Activated T-cell treated with anti-CD3 and anti-CD28 coated beads for 1 hour (primary cell): ENCODE measurements at places on chromosomes 5 and 9.

DNA sequence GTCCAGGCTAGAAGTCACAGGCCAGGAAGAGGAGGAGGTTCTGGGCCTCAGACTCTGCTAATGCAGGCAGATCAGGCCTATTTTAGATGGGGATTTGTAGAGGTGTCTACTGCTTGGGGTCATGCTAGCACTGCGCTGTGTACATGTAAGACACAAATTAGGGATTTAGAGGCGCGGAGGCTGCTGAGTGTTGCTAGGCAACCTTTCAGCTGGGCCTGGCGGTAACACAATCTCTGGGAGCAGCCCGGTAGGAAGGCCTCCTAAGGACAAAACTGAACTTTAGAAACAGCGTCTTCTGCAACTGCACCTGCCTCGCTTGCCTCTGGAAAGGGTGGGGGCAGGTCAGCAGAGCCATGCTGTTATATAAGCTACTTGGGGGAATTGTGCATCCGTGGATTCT is 147.9 kb downstream of the MACROH2A1 start:
- DNase-seq, result no peak

DNA sequence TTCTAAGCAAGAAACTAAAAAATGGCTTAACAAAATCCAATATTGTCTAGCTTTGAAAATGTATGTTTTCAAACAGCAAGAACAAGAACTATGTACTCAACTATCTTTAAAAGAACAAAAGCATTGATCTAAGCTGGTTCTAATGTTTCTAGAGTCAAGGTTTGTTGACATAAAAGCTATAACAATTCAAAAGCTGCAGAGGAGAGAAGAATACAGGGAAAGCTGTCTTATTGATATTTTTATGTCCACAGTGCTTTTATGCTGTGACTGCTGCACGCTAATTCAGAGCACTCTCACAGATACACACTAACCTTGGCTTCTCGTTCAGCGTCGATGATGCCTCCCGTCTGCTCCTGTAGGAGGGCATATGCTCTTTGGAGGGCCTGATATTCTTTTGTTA is 129.5 kb upstream of the DPYSL3 start:
- DNase-seq, result no peak

DNA sequence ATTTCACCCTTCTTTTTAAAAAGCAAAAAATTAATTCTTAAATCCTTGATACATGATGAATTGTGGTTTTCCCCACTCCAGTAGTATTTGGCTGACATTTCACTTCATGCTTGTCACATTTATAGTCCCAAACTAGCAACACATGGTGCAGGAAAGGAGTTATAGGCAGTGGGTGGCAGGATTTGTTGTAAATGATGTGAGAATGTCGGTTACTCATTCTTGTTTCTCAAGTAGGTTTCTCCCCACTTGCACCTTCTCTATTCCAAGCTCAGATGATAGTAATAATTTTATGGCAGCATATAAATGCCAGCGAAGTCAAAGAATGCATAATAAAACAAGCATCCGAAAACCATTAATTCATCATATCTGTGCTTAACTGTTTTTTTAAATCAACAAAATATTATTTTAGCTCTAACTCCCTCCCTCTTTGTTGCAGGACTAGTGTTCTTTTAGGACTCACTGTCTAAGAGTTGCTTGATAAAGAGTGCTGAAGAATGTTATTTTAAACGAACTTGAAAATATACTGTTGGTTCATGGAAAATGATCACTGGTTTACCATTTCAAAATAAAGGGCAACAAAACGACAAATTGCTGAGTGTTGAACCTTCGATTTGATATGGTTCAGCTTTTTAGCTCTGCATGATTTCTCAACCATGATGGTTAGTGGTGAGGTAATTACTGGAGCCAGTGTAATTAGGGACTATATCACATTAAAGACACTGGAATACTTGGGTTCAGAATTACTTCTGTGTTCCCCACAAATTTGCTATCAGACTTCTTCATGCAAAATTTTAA is 88.1 kb upstream of the ADAMTSL1 start:
- DNase-seq, result no peak

DNA sequence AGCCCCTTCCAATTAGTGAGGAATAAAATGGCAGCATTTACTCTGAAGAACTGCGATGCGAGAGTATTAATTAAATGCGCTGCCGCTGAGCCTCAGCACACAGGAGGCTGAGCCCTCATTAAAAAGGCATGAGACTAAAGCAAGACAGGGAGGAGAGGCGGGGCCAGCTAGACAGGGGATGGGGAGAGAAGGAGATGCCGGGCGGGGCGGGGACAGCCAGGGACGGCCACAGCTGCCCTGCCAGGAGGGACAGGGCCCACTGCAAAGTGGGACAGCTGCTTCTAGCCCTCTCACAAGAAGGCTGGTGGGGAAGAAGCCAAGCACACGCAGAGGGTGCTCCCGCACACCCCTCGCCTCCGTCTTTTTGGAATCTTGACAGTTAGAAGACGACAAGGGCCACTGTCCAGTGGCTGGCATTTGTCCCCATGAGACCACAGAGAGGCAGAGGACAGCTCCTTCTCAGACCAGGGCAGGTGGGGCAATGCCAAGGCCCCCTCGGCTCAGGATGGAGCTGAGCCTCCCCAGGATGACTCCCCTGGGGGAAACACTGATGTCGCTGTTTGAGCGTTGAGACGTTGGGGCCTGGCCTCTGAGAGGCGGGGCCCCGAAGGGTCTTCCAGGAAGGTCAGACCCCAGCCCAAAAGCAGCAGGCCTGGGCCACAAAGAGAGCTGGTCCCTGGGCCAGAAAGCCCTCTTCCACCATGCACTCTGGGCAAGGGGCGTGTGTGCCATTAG is 26.9 kb downstream of the ADAMTS2 start:
- DNase-seq, result no peak

DNA sequence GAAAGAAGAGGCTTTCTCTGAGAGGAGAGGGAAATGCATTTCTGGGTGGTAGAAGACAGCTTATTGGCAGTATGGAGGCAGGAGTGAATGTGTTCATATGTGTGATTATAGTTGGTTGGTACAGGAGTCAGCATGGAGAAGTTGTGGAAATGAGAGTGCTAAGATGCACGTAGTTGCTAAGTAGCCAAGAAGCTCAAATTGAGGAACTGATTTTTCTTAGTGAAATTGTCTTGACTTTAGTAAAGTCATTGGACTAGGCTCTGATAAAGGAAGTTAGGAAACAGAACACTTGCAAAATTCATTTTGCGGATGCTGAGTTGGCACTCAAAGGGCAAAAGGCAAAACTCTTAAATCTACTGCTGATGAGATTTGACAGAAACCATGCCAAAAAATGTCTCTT is 158.9 kb upstream of the VCAN start:
- no peak for DNase-seq

DNA sequence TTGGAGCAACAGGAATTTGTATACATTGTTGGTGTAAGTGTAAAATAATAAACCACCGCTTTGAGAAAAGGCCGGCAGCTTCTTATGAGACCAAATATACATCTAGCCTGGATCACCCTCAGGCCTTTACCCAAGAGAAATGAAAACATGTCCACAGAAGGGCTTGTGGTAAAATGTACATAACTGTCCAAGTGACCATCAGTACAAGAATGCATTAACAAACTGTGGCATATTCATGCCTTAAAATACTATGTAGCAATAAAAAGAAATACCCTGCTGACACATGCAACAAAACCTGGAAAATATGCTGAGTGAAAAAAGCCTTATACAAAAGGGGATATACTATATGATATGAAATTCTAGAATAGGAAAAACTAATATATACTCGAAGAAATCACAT is 311.9 kb upstream of the TRPC7 start:
- no peak for DNase-seq

- no peak for DNase-seq
These were observed 70.7 kb upstream of the LPAR1 start for GRCh38 chr9:111108946-111109345.

- no peak for DNase-seq
These were observed 216.6 kb downstream of the NR2F1-AS1 start for GRCh38 chr5:93364378-93364777.

DNA sequence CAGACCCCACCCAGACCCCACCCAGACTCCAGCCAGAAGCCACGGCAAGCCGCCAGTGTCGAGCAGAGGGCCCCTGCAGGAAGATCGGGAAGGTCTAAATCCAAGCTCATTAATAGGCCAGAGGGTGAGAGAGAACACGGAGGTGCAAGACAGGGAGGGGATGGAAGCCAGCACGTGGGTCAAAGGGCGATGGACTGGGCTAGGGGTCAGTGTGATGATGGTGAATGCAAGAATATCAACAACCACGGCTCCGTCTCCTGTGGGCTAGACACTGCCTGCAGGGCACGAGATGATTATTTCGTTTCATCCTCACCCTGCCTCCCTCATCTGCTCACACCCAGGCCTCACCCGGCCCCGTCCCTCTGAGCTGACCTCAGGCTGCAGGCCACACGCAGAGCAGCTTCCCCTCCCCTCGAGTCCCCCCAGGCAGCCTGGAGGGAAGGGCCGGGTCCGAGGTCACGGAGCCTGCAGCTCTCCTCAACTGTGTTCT is 122.0 kb downstream of the COL23A1 start:
- DNase-seq, result no peak

DNA sequence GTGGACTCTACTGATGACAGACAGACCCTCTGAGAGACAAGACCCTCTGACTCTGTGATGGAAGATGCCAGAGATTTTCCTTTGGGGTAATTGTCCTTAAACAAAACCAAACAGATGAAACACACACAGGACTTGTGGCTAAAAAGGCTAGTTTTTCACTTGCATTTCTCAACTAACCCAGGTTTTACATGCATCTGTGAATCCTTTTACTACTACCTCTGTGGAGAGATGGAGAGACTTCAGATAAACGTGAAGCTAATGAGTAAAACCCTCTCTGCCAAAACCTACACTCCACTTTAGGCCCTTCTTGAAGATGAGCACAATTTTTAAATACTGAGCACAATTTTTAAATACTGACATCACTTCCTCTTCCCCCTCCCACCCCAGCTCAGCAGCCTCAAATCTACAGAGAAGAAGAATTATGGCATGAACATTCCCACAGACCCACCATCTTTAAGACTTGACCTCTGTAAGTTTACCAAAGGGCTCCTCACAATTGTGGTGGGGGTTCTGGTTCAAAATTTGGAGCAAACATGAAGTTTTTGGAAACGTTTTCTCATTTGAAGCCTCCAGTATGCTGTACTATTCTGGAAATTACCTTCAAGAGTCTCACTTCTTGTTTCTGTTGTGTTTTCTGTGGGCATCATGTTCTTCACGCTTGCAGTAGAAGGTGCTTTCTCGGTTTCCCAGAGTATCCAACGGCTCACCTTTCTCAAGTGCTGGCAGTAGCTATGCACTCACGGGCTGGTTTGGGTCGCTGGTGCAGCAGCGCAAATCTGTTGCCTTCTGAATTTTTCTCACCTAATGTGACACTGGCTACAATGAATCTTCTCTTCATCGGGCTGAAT is 42.7 kb downstream of the ACER2 start:
- no peak for DNase-seq

DNA sequence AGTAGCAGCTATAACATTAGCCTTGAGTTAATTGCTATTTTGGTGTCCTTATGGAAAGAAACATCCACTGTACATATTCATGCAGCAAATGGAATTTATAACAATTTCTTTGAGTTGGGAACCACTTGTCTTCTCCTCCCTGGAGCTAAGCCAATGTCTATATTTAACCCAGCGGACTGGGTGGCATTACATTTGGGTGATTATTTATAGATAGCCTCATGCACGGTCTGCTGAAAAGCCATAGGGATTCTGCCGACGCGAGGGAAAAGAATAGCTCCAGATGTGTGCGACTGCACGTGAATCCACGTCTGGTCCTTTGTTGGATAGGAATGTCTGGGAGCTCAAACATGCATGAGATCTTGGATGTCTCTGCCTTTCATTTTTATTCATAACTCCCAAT is 157.5 kb upstream of the BRINP1 start:
- no peak for DNase-seq

DNA sequence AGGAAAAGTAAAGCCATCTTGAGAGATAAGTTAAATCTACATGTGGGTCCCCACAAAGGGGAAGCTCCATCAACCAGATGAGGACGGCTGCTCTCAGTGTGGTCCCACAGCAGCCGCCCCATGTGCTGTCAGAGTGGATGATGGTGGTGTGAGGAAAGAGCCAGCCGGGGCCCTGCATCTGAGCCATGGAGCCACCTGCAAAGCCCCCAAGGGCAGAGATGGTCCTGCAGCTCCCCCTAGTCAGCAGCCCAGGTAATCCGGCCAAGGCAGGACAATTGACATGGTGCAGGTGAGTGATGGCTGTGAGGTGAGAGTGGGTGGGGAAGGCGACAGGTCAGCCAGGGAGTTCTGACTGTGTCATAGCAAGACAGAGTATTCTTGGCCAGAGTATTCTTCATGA is 458.8 kb downstream of the ICE1 start:
- DNase-seq, result no peak

DNA sequence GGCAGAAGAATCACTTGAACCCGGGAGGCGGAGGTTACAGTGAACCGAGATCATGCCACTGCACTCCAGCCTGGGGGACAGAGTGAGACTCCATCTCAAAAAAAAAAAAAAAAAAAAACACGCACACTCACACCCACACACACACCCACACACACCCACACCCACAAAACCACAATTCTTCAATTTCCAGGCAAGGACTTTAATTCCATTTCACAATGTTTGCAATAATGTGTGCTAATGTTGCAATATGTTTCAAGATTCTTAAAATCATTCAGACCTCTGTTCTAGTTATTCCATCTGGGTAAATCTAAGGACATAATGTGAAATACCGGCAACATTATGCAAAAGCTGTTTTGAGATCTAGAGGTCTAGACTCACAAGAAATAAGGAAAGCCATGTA is 28.3 kb downstream of the CCDC69 start:
- DNase-seq, result no peak

DNA sequence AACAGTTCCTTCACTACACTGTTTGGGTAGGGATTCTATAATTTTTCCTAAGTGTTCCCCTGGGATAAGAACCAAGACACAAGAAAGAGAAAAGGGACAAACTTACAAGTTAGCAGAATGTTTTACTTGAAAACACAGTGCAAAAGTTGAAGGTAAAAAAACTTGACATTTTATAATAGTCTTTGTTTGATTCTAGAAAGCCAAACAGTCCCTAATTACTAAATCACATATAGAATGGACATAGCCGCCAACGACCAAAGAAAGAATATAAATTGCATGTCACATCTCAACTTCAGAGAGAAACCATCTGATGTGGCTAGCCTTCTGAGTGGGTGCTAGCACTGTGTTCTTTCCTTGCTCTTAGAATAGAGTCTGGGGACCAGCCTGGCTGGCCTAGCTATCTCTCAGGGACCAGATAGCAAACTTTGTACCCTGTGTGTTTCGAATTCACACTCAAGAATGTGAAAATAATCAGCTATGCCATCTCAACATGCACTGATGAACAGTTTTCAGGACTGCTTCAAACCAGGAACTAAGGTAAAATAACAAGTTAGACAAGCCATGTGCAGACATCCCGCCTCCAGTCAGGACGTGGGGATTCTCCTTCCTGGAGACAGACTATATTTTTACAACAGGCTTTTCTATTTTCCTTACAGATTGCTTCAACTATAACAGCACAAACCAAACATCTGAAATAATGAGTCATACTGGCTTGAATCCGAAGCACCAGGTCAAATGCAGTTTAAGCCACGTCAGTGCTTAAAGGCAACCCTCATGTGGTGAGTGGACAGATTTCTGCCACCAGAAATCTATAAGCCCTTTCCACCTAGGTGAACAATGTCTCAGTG is 53.7 kb downstream of the LHFPL2 start:
- DNase-seq, result no peak
